ENCODE measurements at places on chromosomes 11 and 22.

GRCh38 chr22:37904572-37905533 lies 1.2 kb upstream of the MICALL1 start:
- DNase-seq: no peak

DNA sequence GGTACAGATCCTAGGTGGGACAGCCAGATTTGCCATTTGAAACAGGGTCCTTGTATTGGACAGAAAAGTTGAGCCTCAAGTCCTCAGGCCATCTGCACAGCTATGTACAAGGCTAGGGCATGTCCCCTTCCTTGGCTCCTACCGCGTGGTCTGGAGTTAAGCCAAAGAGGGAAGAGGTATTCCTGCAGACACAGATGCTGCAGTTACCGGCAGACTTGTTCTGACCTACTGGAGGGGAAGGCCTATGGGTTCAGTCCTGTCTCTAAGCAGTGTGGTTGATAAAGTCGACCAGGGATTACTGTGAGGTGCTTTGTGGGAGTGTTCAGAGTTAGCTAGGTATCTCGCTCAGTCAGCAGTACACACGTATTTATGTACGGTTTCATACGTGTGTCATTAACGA lies 180.6 kb downstream of the ADAMTS15 start:
- DNase-seq: no peak

GRCh38 chr11:78539506-78539905 lies 35.2 kb downstream of the NARS2 start:
- DNase-seq: no peak

GRCh38 chr11:8013833-8014232 lies 26.7 kb downstream of the EIF3F start:
- DNase-seq: no peak

GRCh38 chr11:96012086-96012824 lies 88.3 kb upstream of the MTMR2 start:
- no peak for DNase-seq

DNA sequence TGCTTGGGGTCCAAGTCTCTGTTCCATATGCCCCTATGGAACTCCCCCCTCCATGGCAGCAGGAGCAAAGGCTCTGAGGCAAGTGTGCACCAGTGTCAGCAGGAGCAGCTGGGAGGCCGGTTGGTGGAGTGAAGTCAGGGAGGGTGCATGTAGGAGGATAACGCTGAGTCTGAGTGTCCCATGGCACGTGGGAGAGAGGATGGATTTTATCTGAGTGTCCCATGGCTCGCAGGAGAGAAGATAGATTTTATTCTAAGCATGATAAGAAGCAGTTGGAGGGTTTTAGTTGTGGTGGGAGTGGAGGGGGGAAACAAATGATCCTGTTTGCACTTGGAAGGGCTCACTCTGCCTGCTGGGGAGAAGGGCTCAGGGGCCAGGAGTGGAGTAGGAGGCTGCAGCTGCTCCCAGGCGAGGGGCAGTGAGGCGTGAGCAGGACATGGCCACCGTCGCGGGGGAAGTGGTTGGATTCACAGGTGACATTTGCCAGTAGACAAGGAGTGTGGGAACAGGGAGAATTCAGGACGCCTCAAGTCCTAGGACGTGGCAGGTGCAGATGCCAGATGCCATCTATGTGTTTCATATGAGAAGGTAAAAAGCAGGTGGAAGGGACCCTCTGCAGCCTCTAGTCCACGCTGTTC lies 33.6 kb upstream of the PARVG start:
- DNase-seq: no peak

GRCh38 chr22:23500508-23501260 lies 79.4 kb downstream of the IGLL1 start:
- DNase-seq: no peak

GRCh38 chr22:36212901-36213300 lies 11.3 kb upstream of the APOL4 start:
- DNase-seq: no peak

- DNase-seq: no peak
These were observed 35.4 kb upstream of the LINC01488 start for GRCh38 chr11:69446108-69446507.

GRCh38 chr11:77208535-77208934 lies 80.5 kb downstream of the MYO7A start:
- DNase-seq: no peak

- DNase-seq: no peak
These were observed 143.2 kb upstream of the TRPC6 start for GRCh38 chr11:101726988-101727387.

Data from cortex of kidney (tissue), 1 donor.